HCT116 (cell line): ENCODE measurements at places on chromosomes 13 and 19. TPM values are rescaled to one million over a fixed set of nuclear protein-coding genes. Genes with fewer than 3 reads are reported as not detected.
A peak's percentile ranks its signal among the peaks of the same experiment; 100 is the strongest.

ZNF784 gene
- total RNA-seq = 5.3 TPM

AMER2 gene
- not detected for total RNA-seq

ZFP14 gene
- total RNA-seq = 2.8 TPM

EDNRB gene
- total RNA-seq = 0.22 TPM

IGFL2 gene
- total RNA-seq = not detected

CGB2 gene
- total RNA-seq = 5.0 TPM

GAPDHS gene
- total RNA-seq = not detected

UTP14C gene
- 9.0 TPM for total RNA-seq

SLC25A41 gene
- 0.93 TPM for total RNA-seq

IL11 gene
- 2.8 TPM for total RNA-seq

PALM gene
- 43.7 TPM for total RNA-seq

GRCh38 chr13:50441130-50441529 is 402.4 kb downstream of the DLEU7 start:
- DNase-seq = no peak

GRCh38 chr13:48579165-48579918 is 46.5 kb upstream of the RCBTB2 start:
- no peak for DNase-seq

DNA sequence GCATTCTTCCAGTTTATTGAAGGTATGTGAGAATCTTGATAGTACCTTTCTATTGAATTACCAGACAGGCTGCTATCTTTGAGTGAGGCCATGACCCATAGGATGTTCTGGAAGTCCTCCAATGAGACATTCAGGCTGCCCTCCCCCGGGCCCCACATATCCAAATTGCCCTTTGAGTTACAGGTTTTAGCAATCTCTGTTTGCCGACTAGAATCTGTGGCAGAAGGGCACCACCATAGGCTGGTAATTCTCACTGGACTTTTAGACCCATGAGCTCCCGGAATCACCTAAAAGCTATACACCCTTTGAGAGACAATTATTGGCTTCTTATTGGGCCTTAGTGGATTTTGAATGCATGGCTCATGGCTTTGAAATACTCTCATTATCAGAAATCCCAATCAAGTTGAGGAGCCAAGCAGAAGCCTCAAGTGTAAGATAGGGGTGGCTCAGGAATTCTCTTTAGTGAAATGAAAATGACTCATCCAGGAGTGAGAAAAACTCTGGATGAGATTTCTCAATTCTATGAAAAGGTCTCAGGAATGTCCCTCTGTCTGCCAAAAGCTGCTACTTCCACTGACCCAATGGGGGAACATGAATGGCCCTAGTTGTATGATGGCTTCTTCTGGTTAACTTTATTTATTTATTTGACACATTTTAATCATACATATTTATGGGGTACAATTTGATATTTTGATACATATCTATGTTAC is 172.1 kb upstream of the CSNK1A1L start:
- no peak for DNase-seq

GRCh38 chr13:49439609-49440008 is 4.3 kb downstream of the CAB39L start:
- DNase-seq = no peak

- no peak for DNase-seq
These were observed 7.3 kb downstream of the LRRC8E start for GRCh38 chr19:7895565-7895964.

DNA sequence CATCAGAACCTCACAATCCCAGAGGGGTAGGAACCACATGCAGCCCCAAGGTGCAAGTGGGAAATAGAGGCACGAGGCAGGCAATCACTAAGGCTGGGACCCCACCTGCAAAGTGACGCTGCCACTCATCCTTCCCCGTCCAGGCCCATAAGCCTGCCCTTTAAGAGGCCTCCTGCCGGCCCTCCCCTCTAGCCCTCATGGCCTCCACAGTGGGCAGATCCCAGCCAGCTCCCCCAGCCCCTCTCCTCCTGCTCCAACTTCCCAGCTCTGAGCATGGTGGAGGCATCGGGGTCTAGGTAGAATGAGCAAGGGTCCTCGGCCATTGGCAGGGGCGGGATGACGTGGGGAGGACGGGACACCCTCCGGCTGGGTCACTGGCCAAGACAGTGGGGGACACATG is 2.7 kb downstream of the ZSCAN18 start:
- DNase-seq = no peak

GRCh38 chr19:48290771-48291488 is 21.0 kb downstream of the ZNF114 start:
- no peak for DNase-seq

DNA sequence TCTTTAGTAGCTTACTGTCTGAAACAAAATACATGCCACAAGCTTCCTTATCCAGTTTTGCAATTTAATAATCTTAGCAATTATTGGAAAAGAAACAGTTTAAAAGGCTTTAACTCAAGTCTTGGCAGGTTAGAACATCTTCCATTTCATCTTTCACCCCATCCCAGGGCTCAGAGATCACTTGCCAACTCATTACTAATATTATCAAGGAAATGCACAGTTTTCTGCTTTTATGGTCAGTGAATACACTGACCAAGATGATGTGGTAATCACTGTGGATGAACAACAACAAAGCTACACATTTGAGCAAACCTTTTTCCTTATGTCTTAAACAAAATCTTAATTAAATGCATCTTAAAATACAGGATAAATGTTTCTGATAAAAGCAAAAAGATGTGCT is 48.0 kb upstream of the ITM2B start:
- no peak for DNase-seq

DNA sequence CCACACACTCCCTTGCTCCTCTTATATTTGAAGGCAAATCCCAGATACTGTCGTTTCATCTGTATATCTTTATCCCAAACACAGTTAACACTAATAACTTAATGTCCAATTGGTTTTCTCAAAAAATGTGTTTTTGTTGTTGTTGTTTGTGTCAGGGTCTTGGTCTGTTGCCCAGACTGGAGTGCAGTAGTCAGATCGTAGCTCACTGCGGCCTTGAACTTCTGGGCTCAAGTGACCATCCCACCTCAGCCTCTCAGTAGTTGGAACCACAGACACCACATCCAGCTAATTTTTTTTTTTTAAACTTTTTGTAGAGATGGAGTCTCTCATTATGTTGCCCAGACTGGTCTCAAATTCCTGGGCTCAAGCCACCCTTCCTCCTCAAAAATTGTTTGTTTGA is 137.7 kb downstream of the PDS5B start:
- no peak for DNase-seq

DNA sequence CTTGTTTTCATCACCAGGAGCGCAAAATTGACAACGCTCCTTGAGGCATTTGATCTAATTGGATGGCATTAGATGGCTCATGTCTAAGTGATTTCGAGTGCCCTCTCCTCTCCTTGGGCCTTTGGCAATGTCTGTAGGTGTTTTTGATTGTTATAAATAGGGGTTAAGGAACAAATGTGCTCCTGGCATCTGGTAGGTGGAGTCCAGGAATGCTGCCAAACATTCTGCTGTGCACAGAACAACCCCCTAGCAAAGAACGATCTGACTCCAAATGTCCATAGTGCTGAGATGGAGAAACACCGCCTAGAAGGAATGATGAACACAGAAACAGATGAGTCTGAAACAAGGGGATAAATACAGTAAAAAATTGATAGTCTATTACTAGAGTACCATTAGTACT is 68.0 kb upstream of the C1QTNF9B start:
- DNase-seq = no peak

- peak; percentile 71 for DNase-seq
These were observed 10.3 kb downstream of the ACTN4 start for GRCh38 chr19:38657633-38658222.

DNA sequence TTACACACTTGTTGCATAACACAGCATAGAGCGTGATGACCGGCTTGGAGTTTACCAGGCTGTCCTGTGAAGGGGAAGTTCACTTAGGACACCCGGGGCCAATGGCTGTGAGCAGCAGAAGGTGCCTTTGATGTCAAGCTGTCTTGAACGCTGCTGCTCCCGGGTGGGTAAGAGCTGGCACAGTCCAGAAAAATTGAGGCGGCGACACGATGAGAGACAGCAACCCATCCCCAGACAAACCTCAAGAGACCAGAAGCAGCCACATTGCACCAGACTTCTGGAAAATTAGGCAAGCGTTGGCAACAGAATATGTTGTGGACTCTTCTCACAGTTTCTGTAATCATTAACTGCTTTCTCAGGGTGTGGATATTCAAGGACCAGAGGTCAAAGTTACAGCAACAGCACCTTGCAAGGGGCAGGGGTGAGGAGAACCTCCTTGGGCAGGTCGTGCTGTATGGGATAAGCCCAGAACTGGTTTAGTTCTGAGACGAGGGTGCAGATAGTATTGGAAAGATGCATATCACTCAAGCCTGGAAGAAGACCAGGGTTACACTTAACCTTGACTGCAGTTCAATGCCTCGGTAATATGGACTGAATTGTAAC is 10.1 kb downstream of the NFILZ start:
- no peak for DNase-seq

DNA sequence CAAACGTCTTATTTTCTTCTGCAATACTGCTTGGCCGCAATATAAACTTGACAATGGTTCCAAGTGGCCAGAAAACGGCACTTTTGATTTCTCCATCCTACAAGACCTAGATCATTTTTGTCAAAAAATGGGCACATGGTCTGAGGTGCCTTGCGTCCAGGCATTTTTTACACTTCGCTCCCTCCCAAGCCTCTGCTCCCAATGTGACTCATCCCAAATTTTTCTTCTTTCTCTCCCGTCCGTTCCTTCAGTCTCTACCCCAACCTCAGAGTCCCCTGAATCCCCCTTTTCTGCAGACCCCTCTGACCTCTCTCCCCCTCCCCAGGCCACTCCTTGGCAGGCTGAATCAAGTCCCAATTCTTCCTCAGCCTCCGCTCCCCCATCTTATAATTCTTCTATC is 14.3 kb upstream of the OR10H1 start:
- no peak for DNase-seq

- no peak for DNase-seq
These were observed 268.7 kb downstream of the SPRY2 start for GRCh38 chr13:80072231-80072630.

DNA sequence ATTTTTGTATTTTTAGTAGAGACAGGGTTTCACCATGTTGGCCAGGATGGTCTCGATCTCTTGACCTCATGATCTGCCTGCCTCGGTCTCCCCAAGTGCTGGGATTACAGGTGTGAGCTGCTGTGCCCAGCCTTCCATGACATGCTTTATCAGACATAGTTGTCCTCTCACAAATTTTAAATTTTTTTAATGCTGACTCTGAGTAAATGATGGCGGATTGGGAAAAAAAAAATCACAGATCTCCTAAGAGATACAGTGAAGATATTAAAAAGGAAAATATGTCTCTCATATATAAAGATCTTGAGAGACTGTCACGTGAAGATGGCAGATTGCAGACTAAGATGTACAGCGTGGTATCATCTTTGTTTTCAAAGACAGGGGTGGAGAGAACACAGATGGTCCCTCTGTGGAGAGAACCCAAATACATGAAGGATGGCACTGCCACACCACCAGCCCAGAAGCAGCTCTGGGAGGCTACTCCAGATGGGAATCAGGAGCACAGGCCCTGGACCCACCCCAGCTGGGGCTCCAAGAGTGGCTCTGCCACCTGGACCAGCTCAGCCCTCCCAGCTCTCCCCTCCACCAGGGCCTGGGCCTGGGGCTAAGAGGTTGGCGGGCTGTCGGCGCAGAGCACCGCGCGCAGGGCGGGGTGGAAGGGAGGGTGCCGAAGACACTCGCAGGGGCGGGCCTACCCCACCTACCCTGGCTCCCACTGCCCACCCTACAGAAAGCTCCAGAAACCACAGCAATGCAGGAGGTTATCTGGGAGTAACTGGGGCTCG is 20.0 kb upstream of the CCNP start:
- no peak for DNase-seq

- no peak for DNase-seq
These were observed 346.0 kb upstream of the PCDH20 start for GRCh38 chr13:61761690-61762089.

DNA sequence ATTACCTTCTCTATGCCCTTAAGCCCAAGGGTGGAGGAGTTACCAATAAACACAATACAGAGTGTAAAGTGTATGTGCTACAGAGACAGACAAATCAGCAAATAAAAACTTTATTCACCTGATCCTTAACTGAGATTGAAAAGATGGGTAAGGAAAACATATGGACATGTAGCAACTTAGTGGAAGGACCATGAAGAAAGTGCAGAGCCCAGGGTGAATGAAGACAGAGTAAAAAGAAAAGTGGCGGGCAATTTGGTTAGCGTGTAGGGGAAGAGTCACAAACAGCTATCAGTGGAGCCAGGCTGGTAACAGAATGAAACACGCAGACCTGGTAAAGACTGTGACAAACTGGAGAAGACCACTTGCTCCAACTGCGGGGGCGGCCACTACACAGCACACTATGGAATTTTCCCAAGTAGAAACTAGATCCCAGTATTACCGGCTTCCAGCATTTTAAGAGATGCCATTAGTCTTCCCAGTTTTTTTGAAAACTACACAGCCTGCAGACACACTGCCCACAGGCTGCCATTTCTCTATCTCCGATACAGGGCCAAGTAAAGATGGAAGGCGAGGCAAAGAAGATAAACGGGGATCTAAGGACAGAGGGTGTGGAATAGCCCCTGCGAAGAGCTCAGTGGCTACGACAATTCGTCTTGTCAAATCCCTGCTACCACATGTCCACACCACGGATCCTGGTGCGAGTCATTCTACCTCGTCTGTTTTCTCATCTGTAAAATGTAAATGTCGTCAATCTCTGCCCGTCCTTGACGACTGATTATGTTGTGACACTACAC is 1.2 kb downstream of the UQCRFS1 start:
- no peak for DNase-seq

DNA sequence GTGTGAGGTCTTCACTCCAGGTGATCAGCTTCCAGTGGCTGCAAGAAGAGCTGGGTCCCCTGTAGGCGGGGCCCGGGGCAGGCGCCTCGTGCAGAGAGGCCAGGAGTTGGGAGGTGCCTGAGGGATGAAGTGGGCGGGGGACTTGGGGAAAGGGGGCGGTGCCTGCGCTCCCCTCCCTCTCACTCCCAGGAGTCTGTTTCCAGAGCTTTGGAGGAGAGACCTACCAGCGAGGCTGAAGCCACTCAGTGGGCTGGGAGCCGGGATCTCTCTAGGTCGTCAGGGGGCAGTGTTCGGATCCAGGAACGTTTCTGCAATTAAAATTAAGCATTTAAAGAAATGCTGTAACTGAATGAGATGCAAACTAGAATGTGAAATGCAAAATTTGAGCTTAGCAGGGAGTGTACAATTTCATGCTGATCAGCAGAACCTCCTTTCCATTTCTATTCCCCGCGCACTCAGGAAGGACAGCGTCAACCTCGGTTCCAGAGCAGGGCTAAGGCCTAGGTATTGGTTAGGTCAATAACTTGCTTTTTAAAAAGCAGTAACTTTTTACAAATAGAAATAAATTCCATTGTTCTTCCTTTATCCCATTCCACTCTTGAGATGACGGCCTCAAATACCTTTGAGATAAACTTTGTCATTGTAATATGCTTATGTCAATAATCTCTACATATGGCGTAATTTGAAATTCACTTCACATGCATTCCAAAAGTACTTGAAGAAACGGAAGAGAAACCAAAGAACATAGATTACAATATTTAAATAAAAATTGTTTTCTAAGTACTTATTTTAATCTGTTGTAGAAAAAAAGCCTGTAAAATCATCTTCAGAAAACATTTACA is 11.6 kb downstream of the ZNF160 start:
- no peak for DNase-seq

GRCh38 chr13:53921473-53921872 is 892.9 kb downstream of the OLFM4 start:
- DNase-seq = no peak

GRCh38 chr19:2290441-2291184 is 8.6 kb upstream of the PEAK3 start:
- DNase-seq = no peak

- no peak for DNase-seq
These were observed 122.2 kb downstream of the PCDH9 start for GRCh38 chr13:67107979-67108378.

- DNase-seq = no peak
These were observed 787.7 kb downstream of the UQCRFS1 start for GRCh38 chr19:28425046-28425931.

GRCh38 chr13:40598569-40598968 is 67.9 kb downstream of the FOXO1 start:
- no peak for DNase-seq
